T-helper 1 cell (primary cell): ENCODE measurements at places on chromosomes 12 and 14.

DNA sequence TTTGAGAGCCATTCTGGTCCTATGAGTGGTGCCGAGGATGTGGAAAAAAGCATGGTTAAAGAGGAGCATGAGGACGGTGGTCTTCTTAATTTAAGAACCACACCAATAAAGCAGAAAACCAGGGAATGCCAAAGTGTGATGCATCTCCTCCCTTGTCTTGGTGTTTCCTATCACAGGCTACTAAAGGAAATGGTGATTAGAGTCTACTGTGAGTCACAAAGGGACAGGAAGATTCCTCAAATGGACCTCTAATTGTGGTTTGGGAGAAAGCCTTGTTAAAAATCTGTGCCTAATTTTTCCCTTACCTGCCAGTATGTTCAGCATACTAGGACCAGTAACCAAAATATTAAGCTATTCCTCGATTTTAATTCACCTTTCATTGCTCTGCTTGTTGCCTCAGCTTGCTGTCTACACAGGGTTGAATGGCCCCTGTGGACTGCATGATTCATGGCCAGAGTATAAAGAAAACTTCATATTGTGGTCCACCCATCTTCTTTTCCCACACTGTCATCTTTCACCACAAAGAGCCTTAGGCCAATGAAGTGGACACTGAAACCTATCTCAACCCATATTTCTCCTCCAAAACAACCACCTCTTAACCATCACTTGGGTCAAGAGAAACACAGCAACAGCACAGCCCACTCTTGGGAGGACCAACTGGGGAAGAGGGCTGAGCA, 38.8 kb downstream of the DIO2 start:
- DNase-seq, result no peak

DNA sequence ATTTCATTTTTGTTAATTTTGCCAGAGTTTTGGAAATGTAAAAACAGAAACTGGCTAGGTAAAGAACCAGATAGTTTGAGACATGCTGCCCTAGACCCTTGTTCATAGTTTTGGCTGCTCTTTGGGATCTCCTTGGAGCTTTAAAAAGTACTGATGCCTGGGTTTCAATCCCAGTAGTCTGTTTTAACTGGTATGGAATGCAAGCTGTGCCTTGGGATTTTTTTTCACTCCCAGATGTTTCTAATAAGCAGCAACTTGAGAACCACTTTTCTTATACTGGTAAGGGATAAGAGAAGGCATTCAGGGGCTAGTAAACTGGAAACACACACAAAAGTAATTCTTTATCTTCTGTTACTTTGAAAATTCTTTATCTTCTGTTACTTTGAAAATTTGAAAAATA, 18.8 kb downstream of the SLC35F4 start:
- no peak for DNase-seq

DNA sequence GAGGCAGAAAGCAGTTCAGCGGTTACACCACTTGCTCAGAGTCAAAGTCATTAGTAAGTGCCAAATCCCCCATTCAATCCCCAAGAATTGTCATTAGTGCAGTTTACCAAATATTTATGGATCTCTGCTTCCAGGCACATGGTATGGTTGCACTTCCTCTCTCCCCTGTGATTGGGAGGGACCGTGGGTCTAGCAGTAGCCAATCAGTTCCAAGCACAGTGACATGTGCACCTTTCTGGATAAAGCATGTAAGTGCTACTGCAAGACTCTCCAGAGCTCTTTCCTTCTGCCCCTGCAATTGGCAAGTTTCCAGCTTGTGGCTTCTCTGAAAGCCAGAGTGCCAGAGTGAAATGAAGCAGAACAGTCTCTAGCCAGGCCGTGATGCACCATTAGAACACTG, 85.3 kb upstream of the FLRT2 start:
- DNase-seq, result no peak

DNA sequence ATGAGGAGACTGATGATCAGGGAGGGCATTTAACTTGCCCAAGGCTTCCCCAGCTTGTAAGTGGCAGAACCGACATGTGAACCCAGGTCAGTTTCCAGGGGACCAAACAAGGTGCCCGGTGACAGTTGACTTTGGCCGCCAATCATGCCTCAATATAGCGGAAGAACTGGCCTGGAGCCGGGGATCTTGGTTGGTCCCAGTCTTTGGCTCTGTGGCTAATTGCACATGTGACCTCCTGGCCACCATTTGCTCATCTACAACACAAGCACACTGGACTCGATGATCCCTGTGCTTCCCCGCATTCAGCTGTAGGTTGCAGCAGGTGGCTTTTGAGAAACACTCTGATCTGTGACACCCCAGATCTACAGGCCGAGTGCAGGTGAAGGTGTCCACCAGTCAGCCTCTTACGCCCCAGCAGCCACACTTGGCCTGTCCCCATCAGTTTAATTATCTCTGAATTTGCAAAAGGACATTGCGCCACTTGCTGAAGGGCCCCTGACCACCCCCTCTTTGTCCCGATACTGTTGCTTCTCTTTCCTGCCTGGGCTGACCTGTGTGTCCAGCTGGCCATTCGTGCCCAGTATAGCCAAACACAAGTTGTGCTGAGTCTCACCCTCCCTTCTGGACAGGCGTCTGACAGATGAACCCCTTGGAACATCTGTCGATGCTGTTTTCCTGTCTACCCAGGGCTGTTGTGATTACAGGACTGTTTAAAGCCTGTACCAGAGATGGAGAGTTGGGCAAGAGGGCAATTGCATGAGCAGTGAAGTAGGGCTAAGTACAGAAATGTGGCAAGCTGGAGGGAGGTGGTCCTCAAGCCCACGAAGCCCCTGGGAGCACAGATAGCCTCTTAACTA, 14.1 kb downstream of the ACACB start:
- DNase-seq, result no peak

DNA sequence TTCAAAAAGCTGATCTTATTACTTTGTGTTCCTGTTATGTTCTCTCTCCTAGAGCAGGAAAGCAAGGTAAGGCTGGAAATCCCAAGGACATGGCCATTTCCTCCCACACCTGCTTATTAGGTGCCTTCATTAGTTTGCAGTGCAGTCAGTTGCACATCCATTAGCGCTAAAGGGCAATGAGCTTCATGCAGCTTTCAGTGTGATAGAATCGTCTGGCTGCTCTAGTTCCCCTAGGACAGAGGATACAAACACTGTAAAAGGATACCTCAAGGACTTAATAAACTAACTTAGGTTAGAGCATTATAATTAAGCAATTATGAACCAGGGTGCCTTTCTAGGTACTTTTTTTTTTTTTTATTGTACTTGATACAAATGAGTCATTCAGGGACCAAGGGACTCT, 21.1 kb downstream of the TMEM117 start:
- DNase-seq, result no peak

DNA sequence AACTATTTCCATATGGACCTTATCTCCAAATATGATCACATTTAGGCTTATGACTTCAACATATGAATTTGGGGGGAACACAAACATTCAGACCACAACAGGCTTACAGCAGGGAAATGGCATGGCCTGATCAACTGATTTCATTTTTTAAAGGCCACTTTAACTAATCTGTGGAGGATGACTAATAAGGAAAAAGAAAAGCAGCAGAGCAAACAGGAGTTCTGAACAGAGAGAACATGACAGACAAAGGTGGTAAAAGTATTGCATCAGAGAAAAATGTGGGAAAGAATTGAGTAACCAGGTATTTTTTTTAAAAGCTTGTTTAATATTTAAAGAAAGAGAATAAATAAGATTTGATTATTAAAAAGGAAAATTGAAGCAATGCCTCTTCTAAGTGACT, 366.1 kb upstream of the TMPO start:
- DNase-seq, result peak; percentile 23

GRCh38 chr14:50027816-50028215, 88.6 kb downstream of the VCPKMT start:
- no peak for DNase-seq

DNA sequence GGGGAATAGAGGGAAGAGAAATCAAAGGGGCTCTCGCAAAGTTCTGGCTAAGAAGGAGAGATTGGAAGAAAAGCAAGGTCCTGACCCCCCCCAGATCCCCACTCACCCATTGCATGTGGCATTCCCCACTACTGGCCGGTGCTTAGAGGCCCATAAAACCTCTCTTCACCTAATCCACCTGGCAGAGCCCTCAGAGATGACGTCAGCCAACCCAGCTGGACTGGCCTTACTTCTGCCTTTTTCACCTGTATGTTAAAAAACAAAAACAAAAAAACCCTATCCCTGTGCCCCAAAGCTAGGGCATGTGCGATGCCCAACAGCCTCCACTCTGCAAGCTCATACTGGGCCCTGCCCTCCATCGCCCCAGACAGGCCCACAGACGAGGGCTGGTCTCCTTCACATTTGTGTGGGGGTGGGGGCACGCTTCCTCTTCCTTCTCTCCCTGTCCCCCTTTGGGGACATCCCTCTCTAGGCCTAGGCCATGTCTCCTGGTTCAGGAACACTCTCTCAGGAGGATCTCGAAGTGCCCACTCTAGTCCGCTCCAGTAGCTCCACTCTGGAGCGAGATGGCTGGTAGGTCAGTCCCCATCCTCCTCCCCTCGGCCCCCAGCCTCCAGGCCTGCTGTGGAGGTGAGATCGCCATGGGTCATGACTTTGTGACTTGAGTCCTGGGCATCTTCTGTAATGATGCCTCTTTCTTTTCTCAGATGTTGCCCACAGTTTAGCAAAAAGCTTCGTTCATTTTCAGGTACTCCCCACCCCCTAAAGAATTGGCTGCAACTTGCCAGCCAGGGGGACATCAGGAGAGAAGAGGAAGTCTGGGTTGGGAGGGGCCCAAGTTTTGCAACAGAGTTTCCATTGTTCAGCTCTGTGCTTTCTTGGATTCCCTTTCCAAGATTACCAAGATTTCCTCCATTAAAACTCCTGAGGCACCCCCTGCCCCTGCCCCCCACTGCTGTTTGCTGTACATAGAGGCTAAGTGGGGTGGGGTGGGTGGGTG, 37.0 kb downstream of the FIGNL2 start:
- DNase-seq, result no peak

DNA sequence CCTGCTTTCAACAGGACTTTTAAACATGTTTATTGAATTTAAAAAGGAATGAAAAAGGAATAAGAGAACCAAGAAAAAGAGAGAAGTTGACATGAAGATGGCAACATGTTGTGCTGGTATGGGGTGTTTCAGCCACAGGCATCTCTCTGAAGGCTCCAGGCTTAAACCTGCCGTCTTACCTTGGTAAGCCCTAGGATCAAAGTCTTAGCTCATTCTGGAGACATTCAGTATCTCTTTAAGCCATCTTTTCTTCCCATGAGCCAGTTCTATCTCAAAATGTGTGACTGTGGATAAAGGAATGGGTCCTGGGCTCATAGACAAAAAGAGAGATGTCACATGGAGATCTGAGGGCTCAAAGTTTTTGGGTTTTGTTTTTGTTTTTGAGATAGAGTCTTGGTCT, 1.6 kb upstream of the TFCP2 start:
- DNase-seq, result no peak

DNA sequence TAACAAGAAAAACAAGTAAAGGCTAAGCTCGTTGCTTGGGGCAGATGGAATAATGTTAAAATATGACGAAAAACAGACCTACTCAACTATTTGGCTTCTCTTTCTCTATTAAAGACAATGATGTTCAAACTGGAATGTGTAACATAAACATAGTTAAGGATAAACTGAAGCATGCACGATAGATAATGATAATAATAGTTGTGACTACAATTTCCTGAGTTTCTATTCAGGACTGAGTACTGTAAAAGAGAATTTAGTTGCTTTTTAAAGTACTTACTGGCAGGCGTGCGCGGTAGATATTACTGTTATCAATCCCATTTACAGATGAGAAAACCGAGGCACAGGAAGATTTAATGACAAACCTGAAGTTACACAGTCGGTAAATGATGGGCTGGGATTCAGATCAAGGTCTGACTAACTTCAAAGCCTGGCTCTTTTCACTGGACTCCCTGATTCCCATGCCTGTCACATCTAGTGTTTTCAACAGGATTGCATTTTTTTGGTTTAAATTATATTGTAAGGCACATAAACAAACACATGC, 103.0 kb downstream of the CRADD start:
- no peak for DNase-seq

GRCh38 chr12:111991946-111992345, 21.0 kb downstream of the TMEM116 start:
- DNase-seq, result peak; percentile 33

DNA sequence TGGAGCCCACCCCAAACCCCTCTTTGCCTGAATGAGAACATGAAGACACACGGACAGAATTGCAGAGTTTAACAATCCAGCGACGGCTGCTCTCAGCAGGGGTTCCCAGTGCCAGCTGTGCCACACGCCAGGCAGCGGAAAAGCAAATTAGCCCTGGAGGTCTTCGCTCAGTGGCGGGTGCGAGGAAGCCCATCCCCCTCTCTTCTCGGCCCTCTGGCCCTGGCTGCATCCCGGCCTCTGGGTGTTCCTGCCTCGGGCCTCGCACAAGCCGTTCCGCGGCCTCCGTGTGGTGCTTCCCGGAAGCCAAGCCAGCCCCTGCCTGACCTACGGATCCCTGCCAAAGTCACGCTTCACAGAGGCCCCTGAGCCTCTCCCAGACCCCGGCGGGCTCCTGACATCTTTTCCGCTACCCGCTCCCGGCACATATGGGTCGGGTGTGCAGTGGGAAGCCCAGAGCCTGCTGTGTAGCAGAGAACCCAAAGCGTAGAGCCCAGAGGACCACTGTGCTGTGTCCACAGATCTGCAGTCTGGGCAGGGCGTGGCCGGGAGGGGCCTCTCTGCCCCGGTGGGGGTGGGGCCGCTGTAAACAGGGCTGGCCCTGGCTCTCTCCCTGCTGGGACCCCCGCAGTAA, 70.7 kb upstream of the GALNT9 start:
- DNase-seq, result no peak

DNA sequence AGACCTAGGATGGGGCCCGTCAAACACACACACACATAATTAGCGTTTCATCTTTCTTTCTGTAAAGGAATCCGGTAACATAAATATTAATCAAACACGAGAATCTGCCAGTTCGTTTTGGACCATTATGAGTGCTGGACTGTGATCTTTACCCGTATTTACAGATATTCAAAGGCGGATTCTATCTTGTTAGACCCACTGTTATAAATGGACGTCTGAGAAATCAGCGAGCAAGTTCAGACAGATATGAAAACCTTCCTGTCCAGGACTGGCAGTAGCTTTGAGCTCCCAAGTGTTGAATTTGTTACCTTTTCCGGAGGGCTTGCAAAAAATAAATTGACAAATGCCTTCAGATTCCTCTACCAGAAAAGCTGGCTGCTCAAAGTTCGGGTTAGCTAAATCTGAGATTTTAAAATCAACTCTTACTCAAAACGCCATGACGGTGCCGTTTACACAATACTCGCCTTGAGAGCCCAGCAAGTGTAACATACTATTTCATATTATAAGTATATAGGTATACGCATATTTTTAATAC, 27.6 kb downstream of the BCL11B start:
- peak; percentile 31 for DNase-seq

DNA sequence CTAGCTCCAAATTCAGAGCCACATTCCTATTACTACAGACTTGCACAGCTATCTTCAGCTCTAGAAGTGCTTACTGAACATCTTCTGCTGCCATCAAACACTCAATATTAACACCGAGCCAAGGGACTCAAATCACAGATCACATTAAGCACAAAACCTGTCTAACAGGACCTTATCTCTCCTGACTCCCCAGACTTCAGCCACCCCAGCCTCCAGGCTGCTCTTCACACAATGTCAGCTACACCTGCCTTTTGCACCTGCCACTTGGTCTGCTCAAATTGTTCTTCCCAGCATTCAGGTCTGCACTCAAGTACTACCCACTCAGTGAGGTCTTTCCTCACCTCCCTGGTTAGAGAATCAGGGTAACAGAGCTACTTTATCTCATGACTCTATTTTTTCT, 57.1 kb downstream of the GALC start:
- no peak for DNase-seq

- no peak for DNase-seq
Observed at GRCh38 chr14:72024043-72024407, 91.8 kb downstream of the RGS6 start.
